ENCODE measurements at places on chromosomes 7 and 10.

DNA sequence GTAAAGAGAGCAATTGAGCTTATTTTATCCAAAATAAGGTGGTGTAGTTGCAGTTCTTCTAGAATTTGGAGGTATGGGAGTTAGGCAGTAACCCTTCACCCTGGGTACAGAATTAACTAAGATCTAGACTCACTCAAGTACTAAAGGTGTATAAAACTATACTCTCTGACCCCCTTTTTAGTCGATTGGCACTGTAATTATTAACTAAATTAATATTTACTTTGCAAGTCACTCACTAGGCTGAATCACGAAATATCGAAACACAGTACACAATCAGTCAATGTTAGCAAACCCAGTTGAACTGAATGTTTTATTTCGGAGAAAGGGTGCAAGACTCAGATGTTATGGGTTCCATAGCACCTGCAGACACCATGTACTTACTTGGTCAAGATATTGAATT, 14.6 kb upstream of the CYP2C19 start:
- DNase-seq: no peak

DNA sequence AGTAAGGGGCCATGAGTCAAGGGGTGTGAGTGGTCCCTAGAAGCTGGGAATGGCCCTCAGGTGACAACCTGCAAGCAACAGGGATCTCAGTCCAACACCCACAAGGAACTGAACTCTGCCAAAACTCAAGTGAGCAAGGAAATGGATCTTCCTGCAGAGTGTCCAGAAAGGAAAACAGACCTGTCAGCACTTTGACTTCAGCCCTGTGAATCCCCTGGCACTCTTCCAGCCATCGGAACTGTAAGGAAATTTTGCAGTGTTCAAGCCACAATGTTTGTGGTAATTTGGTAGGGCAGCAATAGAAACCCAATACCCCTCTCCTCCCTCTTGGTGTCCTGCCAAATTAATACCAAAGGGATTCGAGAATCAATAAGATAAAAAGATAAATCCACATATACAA, 6.9 kb downstream of the LYZL1 start:
- no peak for DNase-seq

DNA sequence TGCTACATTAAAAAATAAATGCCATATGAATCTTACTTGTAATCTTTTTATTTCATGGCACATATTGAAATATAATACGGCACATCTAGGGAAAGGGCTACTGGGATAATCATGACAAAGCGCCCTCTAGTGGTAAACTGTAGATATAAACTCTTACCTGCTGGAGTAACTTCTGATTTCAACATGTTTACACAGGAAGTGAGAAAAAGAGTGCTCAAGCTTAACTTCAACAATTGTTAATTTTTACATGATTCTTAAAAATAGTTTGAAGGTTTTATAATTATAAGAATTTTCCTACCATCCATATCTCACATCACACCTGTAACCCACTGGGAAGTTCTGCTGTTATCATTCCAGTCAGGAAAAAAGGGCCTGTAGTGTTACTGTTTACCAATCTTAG, 2.0 kb upstream of the HEPACAM2 start:
- peak; percentile 55 for DNase-seq

GRCh38 chr7:116630357-116630756, 41.6 kb upstream of the MET start:
- no peak for DNase-seq

DNA sequence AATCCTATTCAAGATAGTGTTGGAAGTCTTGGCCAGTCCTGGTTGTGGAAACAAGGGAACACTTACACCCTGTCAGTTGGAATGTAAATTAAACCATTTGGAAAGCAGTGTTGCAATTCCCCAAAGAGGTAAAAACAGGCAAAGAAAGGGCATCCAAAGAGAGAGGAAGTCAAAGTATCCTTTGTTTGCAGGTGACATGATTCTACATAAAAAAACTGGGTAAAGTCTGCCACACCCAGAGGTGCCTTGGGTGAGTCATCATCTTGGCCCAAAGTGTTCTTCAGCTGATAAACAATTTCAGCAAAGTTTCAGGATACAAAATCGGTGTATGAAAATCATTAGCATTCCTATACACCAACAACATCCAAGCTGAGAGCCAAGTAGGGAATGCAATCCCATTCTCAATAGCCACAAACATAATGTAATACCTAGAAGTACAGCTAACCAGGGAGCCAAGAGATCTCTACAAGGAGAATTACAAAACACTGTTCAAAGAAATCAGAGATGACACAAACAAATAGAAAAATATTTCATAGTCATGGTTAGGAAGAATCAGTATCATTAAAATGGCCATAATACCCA, 278.7 kb downstream of the SDK1 start:
- no peak for DNase-seq

GRCh38 chr7:114985116-114985715, 63.3 kb downstream of the MDFIC start:
- DNase-seq: no peak

DNA sequence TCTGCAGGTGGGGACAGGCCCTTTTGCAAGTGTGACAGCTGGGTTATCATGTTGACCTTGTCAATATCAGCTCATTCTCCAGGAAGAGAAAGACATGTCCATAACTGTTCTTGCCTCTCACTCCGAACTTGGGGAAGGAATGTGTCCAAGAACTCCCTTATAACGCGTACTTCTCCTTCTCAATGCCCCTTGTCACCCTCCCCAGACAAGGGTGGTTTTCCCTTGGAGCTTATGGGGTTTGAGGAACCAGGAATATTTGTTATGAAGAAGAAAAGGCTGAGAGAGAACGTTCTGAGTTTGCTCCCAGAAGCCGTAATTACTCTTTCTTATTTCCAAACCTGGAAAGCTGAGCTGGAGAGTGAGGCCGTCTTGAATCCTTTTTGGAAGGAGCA, 77.4 kb downstream of the MKI67 start:
- DNase-seq: no peak

Measured in SK-N-DZ (cell line).